ENCODE measurements at places on chromosomes 1 and 21.
A peak's percentile ranks its signal among the peaks of the same experiment; 100 is the strongest.

- no peak for DNase-seq
These were observed 48.9 kb downstream of the SLC35D1 start for GRCh38 chr1:67005068-67005467.

DNA sequence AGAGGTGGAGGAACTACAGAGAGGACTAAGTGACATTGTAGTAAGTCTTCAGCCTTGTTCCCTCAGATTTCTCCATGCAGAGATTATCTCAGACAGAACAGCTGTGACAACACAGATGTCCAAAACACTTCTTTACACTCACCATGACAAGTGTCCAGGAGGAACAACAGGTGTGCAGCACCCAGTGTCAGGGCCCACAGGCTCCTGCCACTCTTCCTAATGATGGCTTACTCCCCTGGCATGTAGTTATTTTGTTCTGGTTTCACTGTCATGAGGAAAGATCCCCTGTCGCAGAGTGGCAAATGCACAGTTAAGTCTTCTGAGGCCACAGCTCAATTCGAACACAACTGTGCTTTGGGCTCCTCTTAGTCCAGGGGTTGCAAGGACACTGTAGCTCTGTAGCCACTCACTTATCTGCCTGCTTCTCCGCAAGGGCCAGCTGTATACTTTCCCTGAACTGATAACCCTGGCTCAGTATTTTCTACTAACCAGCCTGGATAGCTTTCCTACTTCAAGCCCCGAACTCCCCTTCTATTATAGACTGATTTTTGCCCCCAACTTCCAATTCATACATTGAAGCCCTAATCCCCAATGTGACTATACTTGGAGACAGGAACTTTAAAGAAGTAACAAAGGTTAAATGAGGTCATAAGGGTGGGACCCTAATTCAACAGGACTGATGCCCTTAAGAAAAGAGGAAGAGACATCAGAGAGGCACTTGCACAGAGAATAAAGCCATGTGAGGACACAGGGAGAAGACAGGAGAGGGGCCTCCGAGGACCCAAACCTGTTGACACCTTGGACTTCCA, 11.1 kb downstream of the PDZK1 start:
- DNase-seq: no peak

- DNase-seq: no peak
These were observed 15.9 kb downstream of the TXNIP start for GRCh38 chr1:145980457-145980994.

DNA sequence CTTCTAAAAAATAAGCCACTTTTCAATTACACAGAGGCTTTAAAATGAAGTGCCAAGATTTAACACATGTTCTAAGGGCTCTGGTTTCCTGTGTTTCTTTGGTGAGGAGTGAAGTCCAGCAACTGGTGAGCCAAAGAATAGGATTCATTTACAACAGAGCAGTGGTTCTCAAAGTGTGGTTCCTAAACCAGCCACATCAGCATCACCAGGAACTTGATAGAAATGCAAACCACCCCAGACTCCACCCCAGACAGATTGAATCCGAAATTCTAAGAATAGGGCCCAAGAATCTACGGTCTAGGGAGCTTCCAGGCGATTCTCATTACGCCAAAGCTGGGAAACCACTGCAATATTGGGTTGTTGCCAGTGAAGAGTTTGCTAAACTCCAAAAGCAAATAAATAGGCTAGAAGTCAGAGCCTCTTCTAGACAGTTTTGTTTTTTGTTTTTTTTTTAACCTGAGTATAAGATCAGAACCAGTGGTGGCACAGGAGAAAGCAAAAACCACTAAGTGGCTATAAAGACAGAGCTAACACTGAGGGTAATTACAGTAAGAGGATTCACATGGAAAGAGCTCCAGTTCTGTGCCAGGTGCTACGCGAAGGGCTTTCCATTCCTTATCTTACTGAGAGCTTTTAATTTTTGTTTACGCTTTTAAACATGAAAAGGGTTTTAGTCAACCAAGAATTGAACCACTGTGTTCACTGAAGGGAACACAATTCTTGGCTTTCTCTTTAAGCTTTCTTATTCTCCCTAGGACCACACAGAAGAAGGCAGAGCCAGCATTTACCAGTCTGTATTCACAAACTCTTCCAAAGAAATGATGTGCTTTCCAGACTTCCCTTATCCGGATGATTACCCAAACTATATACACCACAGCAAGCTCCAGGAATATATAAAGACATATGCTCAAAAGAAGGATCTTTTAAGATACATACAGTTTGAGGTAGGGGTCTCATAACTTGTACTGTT, 42.4 kb upstream of the FMO2 start:
- no peak for DNase-seq

- no peak for DNase-seq
These were observed 16.4 kb downstream of the TP73 start for GRCh38 chr1:3668585-3669300.

- DNase-seq: no peak
These were observed 167.1 kb upstream of the BEND5 start for GRCh38 chr1:48943826-48944225.

GRCh38 chr1:17757426-17757825, 2.3 kb downstream of the ACTL8 start:
- no peak for DNase-seq

DNA sequence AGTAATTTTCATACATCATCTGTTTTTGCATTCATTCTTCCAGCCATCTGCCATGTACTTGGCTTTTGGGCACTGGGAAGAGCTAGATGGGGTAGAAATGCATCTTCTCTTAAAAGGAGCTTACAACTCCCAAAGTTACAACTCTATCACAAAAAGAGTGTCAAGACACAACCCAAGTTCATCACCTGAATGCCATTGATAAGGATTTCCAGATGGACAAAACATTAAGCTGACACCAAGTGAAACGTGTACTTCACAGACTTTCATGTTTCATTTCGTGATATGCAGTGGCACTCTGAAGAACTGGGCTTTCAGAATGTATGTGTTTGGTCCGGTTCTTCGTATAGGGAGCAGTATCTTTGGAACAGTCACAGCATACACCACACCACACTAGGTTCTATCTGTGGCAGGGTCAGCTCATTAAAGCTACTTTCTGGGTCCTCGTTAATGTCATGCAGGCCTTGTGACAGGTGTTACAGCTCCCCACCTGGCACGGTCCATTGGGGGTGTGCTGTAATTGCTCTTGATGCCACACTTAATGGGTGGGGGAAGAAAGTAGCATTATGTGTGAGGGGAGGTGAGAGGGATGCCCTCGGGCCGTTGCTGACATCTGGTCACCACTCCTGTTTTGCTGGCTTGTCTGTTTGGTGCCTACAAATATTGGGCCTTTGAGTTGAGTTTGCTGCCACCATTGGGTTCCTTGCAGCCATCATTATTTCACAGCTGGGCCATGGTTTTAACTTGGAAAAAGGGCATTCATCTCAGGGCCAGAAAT, 164.9 kb downstream of the NFIA start:
- DNase-seq: no peak

DNA sequence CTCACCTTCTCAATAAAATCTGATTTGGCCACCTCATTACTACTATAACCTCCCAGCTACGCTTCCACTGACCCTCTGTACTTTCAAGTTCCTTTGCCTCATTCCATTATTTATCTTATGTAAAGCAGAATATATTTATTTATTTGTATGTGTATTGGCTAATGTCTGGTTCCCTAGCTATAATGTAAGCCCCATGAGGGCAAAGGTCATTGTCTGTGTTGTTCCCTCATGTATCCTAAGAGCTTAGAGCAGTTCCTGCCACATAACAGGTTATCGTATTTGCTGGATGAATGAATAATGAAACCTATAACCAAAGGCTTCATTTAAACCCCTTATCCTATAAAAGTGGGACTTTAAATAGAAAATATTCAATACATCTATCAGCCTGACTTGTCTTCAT, 77.9 kb upstream of the DPT start:
- DNase-seq: no peak

GRCh38 chr1:30881319-30882181, 27.0 kb downstream of the SDC3 start:
- peak; percentile 47 for DNase-seq

- DNase-seq: peak; percentile 19
These were observed 7.6 kb upstream of the SLC19A1 start for GRCh38 chr21:45549626-45550463.

GRCh38 chr1:11719313-11720032, 16.5 kb upstream of the AGTRAP start:
- DNase-seq: peak; percentile 80

- DNase-seq: no peak
These were observed 34.3 kb downstream of the AMY1C start for GRCh38 chr1:103783944-103784377.

- DNase-seq: no peak
These were observed 55.8 kb downstream of the SLC9A1 start for GRCh38 chr1:27099135-27099586.

GRCh38 chr1:113780374-113781146, 21.3 kb upstream of the PHTF1 start:
- DNase-seq: no peak

DNA sequence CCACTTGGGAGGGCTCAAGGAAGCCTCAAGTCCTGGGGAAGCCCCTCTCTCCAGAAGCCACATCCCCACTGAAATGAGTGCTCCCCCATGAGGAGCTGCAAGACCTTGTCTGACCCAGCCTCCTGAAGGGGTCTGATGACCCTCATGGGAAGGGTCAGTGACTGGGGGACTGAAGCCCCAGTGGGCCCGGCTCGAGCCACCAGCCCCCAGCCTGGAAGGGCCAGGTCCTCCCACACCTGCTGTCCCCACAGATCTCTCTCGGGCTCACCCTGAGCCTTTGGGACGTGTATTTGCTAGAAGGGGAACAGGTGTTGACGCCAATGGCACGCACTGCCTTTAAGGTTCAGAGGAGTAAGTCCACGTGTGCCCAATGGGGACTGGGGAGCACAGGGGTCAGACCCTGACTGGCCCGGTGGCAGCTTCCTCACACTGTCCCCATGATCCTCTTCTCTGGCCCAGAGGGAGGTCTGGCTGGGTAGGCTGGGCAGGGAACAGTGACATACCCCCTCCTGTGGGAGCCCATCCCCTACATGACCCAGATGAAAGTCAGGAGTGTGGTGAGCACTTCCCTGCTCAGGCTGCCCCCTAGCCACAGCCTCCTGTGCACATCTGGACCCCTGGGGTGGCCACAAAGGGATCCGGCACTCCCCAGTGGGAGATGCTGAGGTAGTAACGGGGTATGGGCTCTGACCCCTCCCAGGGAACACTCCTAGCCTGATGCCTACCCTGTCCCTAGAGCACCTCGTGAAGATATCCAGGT, 12.4 kb upstream of the SRARP start:
- no peak for DNase-seq

GRCh38 chr21:38032082-38032801, 116.0 kb upstream of the KCNJ6 start:
- DNase-seq: no peak

GRCh38 chr1:155126556-155127104, 1.0 kb upstream of the EFNA1 start:
- DNase-seq: no peak

DNA sequence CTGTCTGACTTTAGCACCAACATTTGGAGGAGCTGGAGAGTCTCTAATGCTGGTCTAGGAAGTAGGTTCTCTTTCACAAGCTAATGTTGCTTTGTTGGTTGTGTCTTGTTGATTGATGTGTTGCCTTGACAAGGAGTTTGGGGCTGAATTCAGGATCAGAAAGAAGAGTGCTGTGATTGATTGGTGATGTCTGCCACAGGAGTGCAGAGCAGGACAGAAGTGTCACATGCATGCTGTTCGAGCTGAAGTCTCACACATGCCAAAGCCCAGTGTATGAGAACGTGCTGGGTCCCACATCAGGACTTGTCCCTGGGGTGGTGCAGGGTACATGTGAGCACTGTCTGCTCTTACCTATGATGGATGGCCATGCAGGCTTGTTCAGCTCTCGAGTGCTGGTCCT, 694.4 kb downstream of the MATN1 start:
- DNase-seq: no peak

GRCh38 chr1:177546346-177546745, 375.6 kb downstream of the BRINP2 start:
- no peak for DNase-seq

DNA sequence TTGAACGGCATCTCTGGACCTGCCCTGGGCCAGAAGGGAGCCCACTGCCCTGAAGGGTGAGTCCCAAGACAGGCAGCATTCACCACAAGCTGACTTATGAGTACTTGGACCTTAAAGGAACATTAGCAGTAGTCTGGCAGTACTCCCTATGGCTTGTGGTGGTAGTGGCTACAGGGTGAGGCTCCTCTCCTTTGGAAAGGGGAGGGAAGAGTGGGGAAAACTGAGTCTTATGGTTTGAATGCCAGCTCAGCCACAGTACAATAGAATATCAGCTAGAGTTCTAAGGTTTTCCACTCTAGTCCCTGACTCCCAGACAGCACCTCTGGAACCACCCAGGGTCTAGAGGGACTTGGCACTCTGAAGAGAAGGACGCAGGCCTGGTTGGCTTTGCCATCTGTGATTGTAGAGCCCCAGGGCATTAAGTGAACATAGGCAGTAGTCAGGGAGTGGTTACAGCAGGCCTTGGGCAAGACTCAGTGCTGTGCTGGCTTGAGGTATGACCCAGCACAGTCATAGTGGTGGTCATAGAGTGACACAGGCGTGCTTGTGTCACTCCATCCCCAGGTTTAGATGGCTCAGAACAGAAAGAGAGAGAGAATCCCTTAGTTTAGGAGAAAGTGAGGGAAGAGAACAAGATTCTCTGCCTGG, 31.0 kb downstream of the CD53 start:
- DNase-seq: no peak

GRCh38 chr21:45877171-45877438, 104.5 kb upstream of the COL6A1 start:
- no peak for DNase-seq

DNA sequence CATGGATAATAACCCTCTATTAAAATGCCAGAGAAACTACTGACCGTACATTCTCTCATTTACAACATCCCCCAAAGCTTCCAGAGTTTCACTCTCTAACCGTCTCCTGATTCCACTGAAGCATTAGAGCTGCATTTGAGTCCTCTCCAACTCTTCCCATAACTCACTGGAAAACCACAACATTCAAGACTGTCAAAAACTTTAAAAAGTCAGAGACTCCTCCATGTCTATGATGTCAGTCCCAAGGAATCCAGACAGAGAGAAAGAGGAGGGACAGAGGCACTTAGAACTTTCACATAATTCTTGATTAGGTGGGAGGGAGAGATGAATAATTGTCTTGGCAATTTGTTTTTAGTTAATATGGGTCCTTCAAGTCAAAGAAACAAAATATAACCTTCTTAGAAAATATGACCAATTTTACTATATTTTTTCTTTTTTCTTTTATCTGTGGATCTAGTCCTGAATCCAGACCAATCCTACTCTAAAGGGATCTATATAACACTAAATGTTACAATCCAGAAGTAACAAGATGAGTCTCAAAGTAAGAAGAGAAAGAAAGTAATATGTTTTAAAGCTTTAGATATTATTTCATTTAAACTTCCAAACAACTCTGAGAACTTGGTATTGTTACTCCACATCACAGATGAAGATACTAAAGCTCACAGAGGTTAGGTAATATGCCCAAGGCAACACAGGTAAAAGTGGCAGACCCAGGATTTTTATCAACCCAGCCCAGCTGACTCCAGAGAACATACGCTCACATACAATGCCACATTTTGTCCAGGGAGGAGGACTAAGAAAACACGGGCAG, 23.8 kb downstream of the OTUD7B start:
- no peak for DNase-seq

Data from KG1 (cell line).